ENCODE measurements at places on chromosomes 11 and 22. TPM values are rescaled to one million over a fixed set of nuclear protein-coding genes. Genes with fewer than 3 reads are reported as not detected.

DNA sequence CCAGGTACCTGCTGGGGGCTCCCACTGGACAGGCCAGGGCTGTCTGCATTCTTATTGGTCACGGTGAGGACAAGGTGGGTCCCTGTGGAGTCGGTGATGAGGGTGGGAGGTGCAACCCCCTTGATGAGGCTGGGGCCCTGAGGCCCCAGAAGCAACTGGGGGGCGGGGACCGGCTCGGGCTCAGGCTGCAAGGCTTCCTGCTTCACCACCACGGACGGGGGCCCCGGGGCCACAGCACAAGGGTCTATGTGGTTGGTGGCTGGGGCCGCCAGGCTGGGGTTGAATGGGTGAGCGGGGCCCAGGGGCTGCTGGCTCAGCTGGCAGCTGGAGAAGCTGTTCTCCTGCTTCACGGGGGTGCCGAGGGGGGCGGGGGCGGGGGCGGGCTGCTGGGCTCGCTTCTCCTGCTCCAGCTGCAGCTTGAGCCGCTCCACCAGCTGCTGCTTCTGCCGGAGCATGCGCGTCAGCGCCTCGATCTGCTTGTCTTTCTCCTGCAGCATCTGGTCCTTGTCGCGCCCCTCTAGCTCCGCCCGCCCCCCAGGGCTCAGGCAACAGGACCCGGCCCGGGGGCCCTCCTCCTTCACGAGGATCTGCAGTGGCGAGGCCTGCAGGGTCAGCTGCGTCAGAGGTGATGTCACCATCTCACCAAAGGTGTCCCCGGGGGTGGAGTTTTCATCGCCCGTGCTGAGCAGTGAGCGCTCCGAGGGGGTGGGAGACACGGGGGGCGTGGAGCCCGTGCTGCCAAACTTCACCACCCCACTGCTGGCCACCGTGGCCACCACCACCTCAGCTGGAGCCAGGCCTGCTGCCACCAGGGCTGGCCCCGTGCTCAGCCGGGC lies 48.2 kb downstream of the SGSM3 start:
- DNase-seq = no peak

DNA sequence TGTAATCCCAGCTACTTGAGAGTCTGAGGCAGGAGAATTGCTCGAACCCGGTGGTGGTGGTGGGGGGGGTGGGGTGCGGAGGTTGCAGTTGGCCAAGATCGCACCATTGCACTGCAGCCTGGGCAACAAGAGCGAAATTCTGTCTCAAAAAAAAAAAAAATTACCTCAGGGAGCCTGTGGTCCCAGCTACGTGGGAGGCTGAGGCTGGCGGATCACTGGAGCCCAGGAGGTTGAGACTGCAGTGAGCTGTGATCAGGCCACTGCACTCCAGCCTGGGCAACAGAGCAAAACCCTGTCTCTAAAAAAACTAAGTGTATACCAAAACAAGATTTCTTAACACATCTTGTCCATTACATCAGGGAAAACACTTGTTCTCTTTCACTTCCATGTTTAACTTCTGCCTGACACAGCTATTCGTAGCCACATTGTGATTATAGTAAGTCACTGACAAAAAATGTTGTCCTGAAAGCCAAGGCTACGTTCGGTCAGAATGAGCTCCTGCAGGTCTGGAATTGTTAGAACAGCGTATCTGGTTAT lies 1.4 kb downstream of the TMEM80 start:
- DNase-seq = no peak

GRCh38 chr11:18209058-18209457 lies 27.5 kb downstream of the SAA4 start:
- no peak for DNase-seq

The LRRC55 gene
- polyA plus RNA-seq = 4.6 TPM

The NRIP3 gene
- 1.8 TPM for polyA plus RNA-seq

DNA sequence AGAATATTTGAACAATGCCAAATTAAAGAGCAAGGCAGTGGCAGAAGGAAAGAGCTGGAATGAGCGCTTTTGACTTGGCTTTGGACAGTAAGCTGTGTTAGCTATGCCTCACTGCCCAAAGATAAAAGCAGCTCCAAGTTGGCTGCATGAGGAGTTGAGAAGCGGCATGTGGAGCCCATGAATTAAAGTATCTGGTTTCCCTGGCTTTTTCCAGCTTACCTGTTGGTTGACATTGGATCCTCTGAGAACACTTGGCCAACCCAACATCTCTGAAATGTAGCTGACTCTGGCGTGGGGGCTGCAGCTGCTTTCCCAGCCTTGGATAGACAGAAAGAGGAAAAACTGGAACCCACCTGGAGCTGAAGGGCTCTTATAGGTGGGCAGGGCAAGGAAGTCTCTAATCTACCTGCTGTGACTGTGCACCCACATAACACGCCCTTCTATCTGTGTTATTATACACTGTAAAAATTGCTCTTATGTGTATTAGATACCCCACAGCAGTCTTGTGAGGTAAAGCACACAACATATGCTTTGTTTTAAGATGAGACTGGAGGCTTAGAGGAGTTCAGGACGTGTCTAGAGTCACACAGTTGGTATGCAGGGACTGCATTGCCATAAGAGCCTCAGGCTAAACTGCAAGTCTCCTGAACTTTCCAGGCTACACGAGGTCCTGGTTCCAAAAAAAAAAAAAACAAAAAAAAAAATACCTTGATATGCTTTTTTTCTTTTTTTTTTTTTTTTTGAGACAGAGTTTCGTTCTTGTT lies 5.8 kb downstream of the UBASH3B start:
- DNase-seq = peak; percentile 75

The P4HA3 gene
- polyA plus RNA-seq = 0.72 TPM

The PLA2G3 gene
- 0.11 TPM for polyA plus RNA-seq

DNA sequence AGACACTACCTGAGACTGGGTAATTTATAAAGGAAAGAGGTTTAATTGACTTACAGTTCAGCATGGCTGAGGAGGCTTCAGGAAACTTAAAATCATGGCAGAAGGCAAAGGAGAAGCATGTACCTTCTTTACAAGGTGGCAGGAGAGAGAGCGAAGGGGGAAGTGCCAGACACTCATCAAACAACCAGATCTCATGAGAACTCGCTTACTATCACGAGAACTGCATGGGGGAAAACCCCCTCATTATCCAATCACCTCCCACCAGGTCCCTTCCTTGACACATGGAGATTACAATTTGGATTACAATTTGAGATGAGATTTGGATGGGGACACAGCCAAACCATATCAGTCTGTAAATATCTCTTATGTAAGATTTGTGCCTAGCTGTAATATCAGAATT lies 50.9 kb upstream of the ATXN10 start:
- DNase-seq = no peak

- no peak for DNase-seq
Measured at GRCh38 chr22:35949243-35949642, 79.4 kb downstream of the RBFOX2 start.

GRCh38 chr22:23834793-23835483 lies 3.9 kb downstream of the DERL3 start:
- no peak for DNase-seq
